ENCODE measurements at places on chromosomes 11 and 22.

DNA sequence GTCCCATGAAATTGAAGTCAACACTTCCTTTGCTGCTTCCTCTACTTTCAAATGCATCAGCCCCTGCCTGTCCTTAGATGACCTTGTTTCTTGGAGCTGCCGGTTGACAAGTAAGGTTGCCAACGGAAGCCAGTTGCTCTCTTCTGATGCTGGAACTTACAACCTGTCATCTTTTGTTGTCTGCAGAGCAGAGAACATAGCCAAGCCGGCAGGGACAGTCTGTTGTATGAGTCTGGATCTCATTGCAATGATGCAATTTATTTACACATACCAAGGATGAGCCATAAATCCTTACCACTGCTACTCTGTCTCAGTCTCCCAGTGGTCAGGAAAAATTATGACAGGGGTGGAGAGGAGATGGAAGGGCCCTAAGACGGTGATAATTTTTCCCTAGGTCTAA, 151.4 kb downstream of the BLID start:
- DNase-seq = peak; percentile 66

GRCh38 chr22:33180356-33180755, 122.2 kb upstream of the SYN3 start:
- no peak for DNase-seq

DNA sequence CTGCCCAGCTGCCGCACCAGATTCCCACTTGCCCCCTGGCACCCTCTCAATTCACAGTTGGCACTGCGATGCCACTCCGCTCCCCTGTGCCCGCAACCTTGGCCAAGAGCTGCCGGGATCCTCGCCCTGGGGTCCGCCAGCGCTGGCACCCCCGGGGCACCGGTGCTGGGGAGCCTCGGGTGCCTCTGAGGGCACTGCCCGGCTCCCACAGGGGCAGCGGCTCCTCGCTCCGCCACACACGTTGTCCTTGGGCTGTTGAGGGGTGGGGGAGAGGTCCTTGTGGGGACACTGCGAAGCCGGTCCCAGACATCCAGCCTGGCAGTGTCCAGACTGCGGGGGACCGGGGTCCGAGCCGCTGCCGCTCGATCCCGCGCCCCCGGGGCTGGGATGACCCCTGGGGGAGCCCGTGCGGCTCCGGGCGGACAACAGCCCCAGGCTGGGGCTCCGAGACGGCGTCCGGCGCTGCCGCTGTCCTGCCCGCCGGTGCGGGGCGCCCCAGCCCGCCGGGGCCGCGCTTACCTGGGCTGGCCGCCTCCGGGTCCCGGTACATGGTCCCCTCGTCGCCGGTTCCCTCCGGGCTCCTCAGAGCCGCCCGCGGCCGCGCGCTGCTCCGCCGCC, 496 bp downstream of the SYT7 start:
- DNase-seq = no peak

DNA sequence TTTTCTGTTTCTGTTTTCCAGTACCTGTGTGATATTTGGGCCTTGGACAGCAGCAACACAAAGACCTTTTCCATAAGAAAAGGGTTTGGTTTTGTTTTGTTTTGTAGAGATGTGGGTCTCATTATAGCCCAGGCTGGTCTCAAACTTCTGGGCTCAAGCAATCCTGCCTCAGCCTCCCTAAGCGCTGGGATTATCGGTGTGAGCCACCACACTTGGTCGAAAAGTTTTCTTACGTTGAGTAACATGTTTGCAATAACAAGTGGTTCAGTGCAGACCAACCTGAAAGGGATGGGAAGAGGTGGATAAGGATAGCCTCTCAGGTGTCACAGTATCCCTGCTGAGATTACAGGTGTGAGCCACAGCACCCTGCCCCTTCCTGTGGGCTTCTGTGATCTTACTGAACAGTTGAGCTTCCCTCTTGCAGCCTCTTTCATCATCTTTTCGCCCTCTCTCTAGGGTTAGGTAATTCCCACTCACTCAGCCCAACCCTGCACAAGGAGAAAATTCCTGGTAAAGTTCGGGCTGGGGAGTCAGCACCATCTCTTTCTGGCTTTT, 3.5 kb upstream of the MRPL48 start:
- no peak for DNase-seq

- no peak for DNase-seq
Observed at GRCh38 chr11:127632546-127632945, 632.0 kb upstream of the KIRREL3 start.

- no peak for DNase-seq
Observed at GRCh38 chr11:85494396-85494795, 132.7 kb downstream of the DLG2 start.

DNA sequence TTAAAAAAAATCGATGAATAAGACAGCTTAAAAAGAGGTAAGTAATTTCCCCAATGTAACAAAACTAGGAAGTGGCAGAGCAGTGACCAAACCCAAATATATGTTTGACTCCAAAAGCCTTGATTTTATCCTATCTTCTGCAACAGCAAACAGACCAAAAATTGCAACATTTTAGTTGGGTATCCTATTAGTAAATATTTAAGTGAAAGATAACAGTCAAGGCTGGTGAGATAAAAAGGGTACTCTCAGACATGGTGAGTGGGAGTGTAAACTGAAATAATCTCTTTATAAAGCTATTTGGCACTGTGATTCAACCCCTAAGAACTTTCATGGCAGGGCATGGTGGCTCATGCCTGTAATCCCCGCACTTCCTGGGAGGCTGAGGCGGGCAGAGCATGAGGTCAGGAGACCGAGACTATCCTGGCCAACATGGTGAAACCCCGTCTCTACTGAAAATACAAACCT, 1.9 kb upstream of the RDX start:
- DNase-seq = no peak

DNA sequence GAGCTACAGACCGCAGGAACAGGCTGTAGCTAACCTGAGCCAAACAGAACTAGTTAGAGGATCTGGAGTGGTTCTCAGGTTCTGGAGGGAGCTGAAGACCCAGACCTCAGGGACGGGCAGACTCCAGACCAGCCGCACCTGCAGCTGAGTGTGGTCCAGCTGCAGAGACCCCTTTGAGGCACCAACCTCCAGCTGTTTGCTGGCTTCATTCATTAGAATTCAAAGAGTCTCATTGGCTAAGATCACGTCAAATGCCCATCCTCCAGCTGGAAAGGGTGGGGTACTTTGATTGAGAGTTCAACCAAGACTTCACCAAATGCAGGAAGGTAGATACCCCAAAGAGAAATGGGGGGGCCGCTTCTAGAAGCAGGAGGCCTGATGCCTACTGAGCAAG, 13.4 kb upstream of the IL2RB start:
- no peak for DNase-seq

- no peak for DNase-seq
Observed at GRCh38 chr11:58787903-58788302, 56.2 kb upstream of the GLYAT start.

GRCh38 chr11:94500181-94500580, 6.4 kb downstream of the ANKRD49 start:
- DNase-seq = no peak

DNA sequence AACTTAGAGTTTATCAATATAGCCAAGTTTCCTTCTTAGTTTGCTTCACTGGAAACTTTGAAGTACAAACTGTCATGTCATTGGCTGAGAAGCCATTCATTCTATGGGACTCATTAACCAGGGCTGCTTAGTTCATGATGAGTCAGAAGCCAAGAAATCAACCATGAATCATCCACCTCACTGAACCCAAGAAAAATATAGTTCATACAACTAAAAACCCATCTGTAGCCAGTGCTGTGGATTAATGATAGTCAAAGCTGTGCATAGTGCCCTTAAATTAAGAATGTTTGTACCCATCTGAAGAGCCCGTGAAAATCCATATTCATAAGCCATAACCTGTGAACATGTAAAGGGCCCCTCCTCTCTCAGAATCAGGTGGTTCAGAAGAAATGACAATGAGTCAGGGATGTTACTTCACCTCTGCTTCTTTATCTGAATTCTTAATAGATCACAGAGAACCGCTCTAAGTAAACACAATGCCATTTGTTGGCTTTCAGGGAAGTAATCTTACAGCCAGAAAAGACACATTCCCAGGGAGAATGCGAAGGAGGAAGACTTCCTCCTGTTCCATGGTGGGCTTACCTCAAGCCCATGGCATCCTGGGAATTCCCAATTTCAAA, 25.4 kb downstream of the MMP20 start:
- DNase-seq = peak; percentile 79

DNA sequence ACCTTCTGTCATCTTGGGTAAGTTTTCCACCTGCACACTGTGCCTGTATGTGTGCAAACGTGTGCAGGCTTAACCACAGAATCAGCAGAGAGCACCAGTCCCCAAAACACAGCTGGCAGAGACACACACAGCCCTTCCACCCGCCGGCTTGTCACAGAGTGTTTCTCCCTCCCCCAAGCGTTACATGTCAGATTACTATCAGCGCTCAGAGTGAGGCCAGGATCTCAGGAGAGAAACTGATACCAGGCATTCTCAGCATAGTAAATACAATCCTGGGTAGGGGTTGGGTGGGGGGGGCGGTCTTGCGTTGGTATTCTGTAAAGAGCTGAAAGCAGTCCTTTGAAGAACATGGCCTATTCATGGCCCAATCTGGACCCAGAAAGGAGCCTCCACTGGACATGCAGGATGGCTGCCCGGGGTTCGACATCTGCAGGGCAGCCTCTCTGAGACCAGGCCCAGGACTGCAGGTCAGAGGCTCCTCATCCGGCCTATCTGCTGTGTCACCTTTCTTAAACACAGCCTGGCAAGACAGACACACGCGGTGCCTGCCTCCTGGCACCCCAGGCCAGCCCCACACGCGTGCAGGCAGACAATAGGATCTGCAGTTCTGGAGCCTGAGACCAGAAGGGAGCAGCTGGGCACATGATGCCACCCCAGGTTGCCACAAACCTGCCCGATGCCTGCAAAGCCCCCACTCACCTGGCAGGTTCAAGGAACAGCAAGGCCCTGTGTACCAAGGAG, 1.7 kb downstream of the OSBPL5 start:
- DNase-seq = no peak

- DNase-seq = no peak
Observed at GRCh38 chr11:10492084-10492483, 37.0 kb downstream of the AMPD3 start.
